ENCODE measurements at places on chromosomes 5 and 9.

GRCh38 chr5:67104859-67105258, 91.7 kb downstream of the CD180 start:
- no peak for DNase-seq

DNA sequence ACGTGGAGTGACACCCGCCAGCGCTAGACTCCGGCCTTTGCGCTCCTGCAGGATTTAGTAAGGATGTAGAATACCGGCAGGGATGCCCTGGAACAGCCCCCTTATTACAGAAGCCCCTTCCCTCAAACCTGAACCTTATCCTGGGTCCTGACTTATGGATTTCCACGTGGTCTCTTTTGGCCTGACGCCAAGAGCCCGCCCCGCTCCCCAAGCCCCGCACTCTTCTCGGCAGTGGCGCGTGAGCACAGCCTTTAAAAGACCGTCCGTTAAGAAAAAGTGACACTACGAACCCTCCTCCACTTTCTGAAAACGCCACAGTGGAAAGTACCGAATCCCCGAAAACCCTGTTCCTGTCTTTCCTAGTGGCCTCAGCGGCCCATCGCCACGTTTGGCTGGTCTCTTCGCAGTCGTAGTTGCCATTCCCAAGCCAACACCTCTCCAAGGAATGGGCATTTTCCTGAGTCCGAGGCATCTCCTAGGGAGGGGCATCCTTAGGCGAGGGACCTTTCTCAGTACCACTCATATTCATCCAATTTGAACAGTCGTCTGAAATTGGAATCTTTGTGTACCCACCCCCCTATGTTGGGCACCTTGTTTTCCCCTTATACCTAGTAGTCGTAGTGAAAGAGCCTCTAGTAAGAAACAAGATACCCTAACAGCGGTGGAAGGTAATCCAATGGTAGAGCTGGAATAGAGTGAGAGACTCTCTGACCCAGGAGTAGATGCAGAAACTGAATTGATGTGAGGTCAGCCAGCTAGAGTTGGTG, 732 bp upstream of the MCIDAS start:
- no peak for DNase-seq

DNA sequence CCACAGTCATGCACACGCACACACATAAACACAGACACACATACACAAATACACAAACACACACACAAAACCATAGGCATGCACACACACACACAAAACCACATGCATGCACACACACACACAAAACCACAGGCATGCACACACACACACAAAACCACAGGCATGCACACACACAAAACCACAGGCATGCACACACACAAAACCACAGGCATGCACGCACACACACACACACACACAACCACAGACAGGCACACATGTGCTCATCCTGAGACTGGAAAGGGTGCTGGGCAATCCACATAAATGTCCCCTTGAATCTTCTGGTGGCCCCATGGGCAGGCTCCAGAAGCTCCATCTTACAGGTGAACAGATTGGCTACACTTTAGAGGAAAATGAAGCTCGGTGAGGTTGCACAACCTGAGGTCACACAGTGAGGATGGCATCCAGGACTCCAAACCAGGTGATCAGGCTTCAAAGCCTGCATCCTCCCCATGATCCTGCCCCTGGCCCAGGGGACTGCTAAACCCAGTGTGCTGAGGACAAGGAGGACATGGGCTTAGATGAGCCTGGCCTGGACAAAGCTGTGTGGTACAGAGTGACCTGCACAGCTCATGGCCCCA, 144.8 kb downstream of the GADD45G start:
- DNase-seq = peak; percentile 25

GRCh38 chr5:113900816-113901215, 387.3 kb downstream of the YTHDC2 start:
- no peak for DNase-seq

DNA sequence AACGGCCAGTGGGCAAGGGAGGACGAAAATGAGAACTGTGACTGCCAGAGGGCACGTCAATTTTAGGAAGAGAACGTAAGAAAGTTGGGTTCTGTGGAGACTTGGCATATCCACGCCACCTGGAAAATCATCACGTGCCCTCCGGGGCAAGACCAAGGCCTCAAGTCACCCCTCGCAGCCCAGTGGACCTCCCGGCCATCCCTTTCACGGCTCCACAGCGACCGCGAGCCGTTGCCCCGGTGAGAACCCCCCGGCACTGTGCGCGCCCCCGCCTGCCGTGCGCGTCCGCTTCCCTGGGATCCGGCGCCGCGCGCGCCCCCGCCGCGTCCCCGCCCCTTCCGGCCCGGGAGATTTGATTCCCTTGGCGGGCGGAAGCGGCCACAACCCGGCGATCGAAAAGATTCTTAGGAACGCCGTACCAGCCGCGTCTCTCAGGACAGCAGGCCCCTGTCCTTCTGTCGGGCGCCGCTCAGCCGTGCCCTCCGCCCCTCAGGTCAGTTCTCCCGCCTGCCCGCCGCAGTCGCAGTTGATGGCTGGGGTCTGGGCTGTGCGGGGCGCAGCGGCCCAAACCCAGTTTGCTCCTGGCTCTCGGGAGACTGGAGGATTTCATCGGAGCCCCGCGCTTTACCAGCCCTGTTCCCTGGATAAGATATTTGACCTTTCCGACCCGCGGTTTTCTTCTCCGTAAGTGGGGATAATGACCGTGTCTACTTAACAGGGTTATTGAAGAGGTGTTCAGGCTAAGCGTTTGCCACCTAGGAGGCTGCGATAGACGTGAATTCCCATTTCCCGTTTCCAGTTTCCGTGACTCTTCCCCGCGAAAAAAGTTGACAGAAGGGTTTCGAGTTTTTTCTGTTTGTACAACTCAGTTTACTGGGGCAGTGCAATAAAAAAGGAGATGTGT, at the start of gene MELK:
TSS of gene MELK (plus strand) at position 381 of the 904 bp plus-strand sequence. CDS start 8,787 bp downstream, outside the sequence.
- DNase-seq = peak; percentile 82

DNA sequence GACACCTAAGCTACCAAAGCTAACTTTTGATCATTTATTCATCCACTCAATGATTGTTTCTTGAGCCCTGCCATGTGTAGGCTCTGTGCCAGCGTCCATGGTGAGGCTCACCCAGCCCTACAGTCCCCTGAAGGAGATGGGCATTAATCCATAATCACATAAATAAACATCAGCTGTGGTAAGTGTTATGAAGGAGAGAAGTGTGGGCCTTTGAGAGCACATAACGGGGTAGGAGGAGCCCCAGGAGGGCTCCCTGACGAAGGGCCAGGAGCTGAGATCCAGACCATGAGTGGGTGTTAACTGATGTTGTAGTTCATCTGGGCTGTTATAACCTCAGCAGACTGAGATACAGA, 53.9 kb upstream of the AFAP1L1 start:
- DNase-seq = no peak

DNA sequence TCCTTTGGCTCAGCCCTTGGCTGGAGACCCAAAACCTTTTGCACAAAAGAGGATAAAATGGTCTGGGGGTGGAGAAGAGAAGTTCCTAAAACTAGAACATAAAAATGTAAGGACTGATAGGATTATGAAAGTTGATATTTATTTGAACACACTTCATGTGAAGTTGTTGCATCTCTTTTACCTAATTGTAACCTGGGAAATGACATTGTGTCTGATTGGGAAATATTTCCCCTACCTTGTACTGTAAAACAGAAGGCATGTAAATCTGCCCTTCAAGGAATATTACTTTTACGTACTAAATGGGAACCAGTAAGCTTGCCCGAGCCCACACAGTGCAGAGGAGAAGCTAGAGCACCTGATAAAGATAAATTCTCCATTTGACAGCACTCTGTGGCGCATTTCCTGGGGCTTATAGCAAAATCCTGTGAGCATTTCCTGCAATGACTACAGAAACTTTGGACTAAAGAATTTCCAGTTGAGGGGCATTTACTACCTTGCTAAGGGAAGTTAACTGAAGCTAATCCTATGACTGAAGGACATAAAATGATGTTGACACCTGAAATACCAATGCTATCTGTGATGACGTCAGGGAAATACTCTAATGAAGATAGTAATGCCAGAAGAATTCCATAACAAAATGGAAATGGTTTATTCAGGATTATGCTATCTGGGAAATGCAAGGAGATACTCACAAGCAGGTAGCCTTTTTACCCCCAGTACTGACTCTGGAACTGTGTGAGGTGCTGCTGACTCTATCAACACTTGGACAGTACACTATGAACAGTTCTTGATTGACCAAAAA, 78.3 kb upstream of the LIFR start:
- no peak for DNase-seq

GRCh38 chr9:33080534-33080933, 4.1 kb upstream of the SMU1 start:
- DNase-seq = no peak

GRCh38 chr5:154410786-154411185, 35.0 kb upstream of the SAP30L start:
- DNase-seq = no peak

DNA sequence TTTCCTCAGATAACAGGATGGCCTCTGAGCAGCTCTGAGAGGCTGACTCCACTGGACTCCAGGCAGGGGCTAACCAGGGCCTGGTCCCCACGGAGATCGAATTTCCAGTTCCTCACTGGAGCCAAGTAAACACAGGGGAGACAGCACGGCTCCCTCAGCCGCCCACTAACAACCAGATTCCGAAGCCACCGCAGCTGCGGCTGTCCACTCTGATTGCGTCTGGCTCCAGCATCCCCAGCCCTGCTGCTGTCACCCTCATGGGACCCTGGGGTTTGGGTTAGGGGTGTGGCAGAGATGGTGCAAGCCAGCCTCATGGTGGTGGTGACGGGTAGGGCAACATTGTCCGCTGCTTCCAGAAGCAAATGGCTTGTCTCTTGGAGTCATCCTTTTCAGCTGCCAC, 172.6 kb downstream of the RGS3 start:
- DNase-seq = no peak

DNA sequence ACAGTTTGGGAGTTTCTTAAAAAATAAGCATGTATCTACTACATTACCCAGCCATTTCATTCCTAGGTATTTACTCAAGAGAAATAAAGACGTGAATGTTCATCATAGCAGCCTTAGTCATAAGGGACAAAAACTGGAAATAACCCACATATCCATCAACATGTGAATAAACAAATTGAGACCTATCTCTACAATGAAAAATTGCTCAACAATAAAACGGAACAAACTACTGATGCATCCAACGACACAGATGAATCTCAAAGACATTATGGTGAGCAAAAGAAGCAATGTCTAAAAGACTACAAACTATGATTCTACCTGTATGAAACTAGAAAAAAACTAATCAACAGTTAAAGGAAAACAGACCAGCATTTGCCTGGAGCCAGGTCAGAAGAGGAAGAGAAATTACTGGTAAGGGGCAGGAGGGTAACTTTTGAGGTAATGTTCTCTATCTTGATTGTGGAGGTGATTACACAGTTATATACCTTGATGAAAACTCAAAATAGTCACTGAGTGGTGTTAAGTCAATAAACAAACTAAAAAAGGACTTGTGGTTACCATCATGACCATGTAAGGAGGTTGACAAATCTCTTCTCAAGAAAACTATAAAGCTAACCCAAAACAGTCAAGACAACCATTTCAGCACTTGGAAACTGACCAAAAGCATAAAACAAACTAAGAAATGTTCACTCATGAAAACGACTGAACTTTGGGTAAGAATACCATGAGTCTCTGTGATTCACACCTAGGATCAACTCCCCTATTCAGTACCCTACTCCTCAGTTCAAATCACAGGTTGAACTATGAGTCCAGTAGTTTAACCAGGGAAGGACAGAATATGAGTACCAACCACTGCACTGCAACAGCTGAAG, 10.4 kb downstream of the UIMC1 start:
- peak; percentile 46 for DNase-seq

DNA sequence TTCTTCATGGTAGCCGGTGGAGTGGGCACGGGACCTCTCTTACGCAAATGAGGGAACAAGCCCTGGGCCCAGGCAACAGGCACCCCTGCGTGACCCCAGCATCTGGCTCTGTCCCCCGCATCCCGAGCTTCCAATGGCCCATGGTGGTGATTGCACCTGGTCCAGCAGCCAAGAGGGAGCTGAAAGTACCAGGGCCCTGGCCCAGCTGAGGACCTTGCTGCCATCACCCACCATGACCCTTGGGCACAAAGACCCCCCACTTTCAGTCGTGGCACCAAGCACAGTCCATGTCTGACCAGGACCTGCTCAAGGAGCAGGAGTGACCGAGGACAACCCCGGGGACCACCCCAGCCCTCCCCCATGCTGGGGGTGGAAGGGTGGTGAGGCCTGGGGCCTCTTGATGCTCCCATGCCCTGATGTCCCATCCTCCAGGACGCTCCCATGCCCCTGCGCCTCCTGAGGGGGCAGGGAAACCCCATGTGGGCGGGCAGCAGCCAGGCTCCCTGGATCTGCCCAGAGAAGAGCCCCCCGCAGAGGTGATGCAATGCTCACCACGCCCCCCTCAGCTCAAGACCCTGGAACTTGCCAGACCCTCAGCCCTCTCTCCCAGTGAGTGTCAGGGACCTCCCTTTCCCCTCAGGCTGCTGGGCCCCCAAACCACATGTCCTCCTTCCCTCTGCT, 123.9 kb downstream of the ADAMTS2 start:
- no peak for DNase-seq

- no peak for DNase-seq
These were observed 175.5 kb downstream of the NXNL2 start for GRCh38 chr9:88710449-88710848.

DNA sequence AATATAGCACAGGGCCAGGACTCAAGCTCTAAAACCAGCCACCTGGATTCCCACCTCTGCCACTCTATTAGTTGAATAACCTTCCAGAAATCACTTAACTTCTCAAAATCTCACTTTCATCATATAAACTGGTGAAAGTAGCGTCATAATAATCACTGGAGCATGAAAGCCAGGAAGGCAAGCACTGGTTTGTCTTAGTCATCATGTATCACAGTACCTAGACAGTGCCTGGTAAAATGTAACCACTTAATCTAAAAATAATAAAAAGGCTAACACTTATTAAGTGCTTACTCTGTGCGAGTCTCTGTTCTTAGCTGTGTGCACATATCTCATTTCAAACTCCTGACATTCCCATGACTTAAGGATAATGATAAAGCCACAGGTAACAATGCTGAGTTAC, 109.4 kb downstream of the ASTN2 start:
- no peak for DNase-seq

- DNase-seq = no peak
These were observed 8.2 kb downstream of the SLC22A4 start for GRCh38 chr5:132302413-132302812.

DNA sequence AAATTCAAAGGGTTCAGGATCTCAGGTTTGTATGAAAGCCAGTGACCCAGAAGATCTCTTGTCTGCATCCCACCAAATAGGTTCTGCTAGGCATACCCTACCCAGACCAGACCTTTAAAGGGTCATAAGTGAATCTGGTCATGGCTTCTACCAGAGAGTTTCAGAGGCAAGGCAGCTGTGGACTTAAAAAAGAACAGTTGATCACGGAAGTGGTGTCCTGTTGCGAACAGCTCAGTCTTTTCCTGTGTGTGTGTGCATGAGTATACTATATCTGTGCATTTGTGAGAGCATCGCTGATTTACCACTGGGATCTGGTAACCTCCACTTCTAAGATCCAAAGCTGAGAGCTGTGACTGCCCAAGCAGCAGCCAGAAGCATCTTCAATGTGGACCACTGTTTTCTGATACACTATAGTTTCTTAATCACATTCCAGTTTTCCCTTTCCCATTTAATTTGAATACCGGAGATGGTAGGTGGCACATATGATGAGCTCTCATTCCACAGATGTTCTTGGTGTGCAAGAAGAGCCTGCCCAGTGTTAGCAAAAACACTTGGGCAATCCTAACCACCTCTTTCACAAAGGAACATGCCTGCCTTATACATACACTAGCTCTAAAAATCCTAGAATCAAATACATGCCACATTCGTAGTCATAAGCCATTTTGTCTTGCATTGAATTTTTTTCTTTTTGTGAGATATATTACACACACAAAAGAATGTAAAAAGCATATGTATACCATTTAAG, 36.2 kb upstream of the OR2S2 start:
- no peak for DNase-seq

GRCh38 chr5:140630292-140631035, 2.5 kb downstream of the CD14 start:
- DNase-seq = peak; percentile 46
